ENCODE measurements at places on chromosomes 6 and 20.

DNA sequence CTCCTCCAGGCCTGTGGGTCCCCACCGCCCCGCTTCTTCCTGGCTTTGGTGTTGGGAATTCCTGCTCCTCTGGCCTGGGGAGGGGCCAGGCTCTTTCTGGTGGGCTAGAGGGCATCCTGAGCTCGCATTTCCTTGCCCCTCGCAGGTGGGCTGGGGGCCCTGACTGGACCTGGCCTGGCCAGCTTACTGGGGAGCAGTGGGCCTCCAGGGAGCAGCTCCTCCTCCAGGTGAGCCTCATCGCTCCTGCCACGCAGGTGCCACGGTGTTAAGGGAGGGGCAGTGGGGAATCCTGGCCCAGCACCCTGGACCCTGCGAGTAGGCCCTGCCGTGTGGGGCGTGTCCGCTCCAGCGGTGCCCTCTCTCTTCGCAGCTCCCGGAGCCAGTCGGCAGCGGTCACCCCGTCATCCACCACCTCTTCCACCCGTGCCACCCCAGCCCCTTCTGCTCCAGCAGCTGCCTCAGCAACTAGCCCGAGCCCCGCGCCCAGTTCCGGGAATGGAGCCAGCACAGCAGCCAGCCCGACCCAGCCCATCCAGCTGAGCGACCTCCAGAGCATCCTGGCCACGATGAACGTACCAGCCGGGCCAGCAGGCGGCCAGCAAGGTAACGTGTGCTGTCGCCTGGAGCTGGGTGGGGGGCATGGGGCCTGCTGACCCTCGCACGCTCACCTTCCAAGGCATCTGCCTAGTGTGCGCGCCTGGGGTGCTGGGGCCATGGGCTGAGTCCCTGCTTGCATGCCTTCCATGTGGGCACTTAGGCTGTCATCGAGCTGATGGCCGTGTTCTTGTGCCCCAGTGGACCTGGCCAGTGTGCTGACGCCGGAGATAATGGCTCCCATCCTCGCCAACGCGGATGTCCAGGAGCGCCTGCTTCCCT lies 4.7 kb downstream of the ADRM1 start:
- DNase-seq = no peak

DNA sequence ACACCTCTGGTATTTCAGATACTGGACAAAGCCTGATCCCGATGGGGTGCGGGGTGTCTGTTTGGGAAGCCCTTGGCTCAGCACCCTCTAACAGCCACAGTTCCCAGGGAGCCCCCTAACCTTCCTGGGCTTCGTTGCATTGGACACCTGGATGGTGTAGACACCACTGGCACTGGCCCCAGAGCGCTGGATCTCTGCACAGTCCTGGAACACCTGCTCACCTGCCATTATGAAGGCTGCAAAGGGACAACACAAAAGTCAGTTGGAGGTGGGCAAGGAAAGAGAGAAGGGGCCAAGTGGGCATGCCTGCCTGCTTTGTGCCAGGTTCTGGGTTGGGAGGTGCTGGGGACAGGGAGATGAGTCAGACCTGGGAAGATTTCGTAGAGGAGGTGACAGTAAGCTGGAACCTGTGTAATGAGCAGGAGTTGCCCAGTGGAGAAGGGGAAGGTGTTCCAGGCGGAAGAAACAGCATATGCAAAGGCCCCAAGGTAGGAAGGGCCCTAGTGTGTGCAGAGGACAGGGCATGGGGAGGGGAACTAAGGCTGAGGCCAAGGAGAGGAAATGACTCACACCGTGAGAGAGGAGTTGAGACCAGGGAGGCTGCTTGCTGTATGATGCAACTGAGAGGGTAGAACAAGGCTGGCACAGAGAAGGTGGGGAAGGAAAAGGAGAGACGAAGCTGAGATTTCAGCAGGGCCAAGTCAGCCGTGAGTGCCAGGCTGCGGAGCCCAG lies 34.9 kb downstream of the ANGPT4 start:
- no peak for DNase-seq

GRCh38 chr6:11586536-11586935 lies 49.0 kb downstream of the TMEM170B start:
- DNase-seq = no peak

- DNase-seq = no peak
Observed at GRCh38 chr6:20678831-20679352, 144.6 kb downstream of the CDKAL1 start.

- no peak for DNase-seq
Observed at GRCh38 chr6:118514689-118515088, 33.4 kb upstream of the PLN start.

DNA sequence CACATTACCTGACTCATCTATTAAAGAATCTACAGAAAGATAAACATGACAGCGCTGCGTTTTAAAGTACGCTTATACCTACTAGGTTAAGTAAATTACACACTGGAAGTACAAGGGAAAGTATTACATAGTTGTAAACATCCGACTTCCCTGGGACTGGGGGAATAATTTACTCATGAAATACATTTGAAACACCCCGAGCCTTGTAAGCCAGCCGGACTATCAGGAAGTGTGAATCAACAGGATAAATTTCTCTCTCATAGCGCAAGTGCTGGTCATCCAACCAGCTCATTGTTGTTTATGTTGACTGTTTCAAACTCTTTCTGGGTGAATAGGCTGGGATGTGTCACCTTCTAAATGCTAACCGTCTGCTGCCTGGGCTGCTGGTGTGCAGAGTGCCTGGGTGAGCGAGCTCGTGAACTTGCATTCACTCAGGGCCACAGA lies 4.9 kb downstream of the BMP6 start:
- no peak for DNase-seq

GRCh38 chr6:12911427-12911826 lies 194.9 kb downstream of the PHACTR1 start:
- no peak for DNase-seq

- DNase-seq = no peak
Observed at GRCh38 chr6:36340618-36341454, 4.1 kb upstream of the BNIP5 start.

DNA sequence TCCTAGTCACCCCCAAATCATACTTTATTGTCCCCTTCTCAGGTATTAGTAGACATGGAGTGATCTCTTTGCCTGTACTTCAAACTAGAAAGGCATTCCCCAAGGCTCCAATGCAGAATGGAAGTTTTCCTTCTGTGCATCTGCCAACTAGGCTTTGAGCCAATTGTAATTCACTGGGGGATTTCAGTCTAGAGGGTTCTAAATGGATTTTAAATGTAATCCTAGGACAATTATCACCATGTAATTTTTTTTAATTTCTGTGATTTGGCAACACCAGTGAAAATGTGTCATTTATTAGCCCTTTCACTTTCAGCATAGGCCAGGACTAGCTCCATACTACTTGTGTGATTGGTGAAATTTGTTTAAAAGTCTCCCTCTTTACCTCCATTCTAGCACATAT lies 557.6 kb upstream of the MARCKS start:
- no peak for DNase-seq

- no peak for DNase-seq
Observed at GRCh38 chr20:33299111-33299603, 16.1 kb downstream of the BPIFB1 start.

DNA sequence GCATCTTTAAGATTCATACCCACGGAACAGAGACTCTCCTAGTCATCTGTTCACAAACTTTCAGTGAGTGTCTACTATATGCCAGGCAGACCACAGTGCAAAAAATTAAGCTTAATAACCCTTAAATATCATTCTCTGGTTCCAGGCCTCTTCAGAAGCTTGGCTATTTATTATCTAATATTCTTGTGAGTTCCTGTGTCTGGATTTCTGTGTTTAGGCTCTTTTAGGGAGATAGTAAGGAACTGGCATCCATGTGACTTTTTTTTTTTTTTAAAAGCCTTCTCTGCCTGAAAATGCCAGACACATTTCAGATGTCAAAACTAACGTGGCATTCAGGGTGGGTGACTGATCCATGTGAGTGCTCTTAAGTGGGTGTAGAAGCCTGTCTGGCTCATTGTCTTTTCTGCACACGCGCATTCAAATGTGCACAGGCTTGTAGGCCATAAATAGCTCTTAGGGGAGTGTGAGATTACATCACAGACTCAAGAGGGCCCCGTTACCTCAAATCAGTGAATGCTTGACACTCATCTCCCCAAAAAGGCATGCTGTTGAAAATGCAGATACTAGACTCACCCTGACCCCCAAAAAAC lies 141.9 kb downstream of the GMPR start:
- DNase-seq = no peak

- peak; percentile 40 for DNase-seq
Observed at GRCh38 chr6:23510778-23511510, 615.1 kb upstream of the NRSN1 start.
